T follicular helper cell (primary cell): ENCODE measurements at places on chromosomes 6 and 20.

- DNase-seq: no peak
Measured at GRCh38 chr20:53059848-53060247, 87.7 kb downstream of the TSHZ2 start.

- no peak for DNase-seq
Measured at GRCh38 chr6:92879526-92879925, 539.8 kb downstream of the EPHA7 start.

DNA sequence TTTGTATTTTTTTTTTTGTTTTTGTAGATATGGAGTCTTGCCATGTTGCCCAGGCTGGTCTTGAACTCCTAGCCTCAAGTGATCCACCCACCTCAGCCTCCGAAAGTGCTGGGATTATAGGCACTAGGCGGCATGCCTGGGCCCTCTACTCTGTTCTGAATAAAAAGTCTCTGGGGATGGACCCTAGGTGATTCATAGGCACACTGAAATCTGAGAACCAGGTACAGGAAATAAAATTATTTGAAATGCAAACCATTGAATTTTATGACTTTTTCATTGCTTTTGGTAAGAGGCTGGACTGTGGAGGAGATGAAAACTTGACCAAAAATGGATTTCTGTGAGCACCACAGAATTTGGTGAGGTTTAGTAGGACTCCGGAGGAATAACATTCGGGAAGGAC, 117.5 kb downstream of the PRIM2 start:
- no peak for DNase-seq

GRCh38 chr20:38498909-38499308, 26.3 kb downstream of the RALGAPB start:
- no peak for DNase-seq

- no peak for DNase-seq
Measured at GRCh38 chr6:72260489-72260888, 361.4 kb upstream of the KCNQ5 start.

GRCh38 chr20:51409192-51409880, 133.2 kb downstream of the NFATC2 start:
- no peak for DNase-seq
